Ureter (tissue), 1 donor: ENCODE measurements at places on chromosomes 6 and 20.
A peak's percentile ranks its signal among the peaks of the same experiment; 100 is the strongest.

GRCh38 chr6:113433335-113433991, 423.7 kb upstream of the MARCKS start:
- peak; percentile 79 for DNase-seq

DNA sequence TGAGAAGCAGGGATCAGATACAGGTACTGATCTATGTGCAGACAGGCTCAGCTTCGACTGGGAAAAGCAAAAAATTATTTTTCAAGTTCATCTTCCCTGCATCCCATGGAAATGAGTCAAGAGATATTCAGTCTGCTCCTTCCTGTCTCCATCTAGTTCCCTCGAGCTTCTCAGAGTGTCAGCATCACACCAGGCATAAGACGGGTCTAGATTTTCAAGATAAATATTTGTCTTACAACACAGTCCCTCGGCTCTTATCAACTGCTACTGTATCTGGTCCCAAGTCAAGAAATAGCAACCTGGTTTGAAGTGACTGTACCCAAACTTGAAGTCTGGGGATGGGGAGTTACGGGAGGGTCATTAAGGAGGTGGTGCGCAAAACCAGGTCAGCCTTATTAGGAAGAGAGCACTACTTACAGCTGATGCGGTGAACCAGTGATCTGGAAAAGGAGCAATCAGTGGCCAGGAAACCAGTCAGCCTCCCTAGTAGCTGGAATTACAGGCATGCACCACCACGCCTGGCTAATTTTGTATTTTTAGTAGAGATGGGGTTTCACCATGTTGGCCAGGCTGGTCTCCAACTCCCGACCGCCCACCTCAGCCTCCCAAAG, 29.7 kb downstream of the ZMYND8 start:
- DNase-seq: no peak

DNA sequence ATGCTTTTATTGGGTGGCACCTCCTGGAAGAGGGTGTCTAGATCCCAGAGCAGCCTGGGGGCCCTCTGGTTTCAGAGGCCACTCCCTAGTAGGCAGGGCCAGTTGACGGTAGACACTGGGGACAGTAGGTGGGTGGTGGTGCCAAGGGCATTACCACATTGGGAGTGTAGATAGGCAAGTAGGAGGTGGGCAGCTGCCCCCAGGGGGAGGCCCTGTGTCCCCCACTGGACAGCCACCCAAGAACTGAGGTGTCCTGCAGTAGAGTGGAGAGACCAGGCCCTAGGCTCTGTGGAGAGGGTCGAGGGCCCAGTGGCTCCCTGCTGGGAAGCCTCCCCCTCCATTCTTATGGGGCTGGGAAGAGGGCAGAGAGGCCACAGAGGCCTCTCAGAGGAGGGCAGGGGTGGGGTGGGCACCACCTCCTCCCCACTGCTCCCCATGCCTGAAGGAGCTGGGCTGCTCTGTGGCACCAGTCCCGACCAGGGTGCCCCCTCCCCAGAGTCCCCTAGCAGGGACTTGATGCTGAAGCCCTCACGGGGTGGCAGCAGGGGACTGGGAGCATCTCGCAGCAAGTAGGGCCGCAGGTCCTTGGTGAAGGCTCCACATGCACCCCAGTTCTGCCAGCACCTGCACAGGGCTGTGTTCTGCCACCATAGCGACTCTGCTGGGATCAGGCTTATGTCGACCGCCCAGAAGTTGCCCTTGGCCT, 305.0 kb upstream of the KCNQ5 start:
- no peak for DNase-seq

DNA sequence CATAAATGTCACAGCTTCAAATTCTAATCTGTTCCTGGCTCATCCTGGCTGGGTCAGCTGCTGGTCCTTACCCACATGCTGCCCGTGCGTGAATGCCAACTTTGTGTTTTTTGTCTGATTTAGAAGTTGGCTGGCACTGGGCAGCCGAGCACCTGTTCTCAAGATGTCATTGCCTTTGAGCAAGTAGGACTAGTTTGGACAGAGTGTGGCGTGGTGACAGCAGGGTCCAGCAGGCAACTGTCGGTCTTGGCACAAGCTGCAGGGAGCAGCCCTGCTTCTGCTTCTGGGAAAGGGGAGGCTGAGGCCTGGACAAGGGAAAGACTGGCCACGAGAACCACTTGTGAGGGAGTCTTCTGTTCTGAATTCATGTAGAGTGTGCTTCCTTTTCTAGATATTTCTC, 26.4 kb upstream of the ADRM1 start:
- no peak for DNase-seq

GRCh38 chr6:88179692-88180091, 13.5 kb upstream of the CNR1 start:
- no peak for DNase-seq

DNA sequence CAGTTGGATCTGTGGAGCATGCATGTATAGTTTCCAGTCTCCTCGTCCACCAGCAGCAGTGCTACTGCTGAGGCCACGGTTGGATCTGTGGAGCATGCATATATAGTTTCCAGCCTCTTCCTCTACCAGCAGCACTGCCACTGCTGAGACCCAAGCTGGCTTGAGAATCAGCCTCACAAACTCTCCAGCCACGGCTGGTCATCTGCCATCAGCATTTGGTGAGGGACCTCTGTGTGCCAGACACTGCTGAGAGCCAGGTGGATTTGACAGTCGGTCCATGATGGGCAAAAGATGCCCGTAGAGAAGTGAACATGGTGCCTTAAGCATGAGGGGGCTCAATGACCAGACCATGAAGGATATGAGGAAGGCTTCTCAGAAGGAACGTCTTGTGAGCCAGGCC, 46.4 kb downstream of the SLC9A8 start:
- no peak for DNase-seq

DNA sequence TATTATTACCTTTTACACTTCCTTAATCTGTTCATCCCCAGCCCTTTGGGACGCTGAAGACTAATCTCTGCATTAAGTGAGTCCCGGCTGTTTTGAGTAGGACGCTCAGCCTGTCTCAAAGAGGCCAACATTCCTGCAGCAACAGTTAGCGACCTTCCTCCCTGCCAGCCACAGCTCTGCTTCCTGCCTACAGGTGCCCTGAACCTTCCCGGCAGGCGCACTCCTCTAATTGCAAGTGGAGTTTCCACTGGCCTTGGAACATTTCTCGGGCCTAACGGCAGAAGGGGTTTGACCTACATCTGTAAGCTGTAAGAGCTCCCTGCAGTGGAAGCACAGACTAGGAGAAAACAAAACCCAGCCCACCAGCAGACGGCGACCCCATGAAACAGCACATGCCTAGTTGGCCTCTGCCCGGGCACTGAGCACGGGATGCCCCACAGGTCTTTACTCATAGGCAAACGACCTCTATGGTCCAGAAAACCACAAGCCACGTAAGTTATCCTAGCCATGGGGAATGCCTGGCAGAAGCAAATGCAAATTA, 137.9 kb downstream of the DTNBP1 start:
- no peak for DNase-seq

DNA sequence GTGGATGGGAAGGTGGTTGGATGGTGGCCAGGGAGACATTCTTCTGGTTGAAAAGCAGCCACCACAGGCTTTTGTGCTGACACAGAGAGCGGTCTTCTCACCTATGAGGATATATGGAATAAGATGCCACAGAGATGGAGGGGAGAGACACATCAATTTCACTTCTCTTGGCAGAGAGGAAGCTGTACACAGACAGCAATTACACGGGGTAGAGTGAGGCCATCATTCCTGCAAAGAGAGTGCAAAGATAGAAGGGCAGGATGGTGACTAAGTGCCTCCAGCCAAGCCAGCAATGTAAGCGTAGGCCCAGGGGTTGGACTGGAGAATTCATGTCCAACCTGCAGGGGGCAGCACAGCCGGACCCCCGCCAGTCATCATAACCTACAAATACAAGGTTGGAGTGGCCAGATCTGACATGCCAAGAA, 56.4 kb downstream of the NRN1 start:
- DNase-seq: no peak

DNA sequence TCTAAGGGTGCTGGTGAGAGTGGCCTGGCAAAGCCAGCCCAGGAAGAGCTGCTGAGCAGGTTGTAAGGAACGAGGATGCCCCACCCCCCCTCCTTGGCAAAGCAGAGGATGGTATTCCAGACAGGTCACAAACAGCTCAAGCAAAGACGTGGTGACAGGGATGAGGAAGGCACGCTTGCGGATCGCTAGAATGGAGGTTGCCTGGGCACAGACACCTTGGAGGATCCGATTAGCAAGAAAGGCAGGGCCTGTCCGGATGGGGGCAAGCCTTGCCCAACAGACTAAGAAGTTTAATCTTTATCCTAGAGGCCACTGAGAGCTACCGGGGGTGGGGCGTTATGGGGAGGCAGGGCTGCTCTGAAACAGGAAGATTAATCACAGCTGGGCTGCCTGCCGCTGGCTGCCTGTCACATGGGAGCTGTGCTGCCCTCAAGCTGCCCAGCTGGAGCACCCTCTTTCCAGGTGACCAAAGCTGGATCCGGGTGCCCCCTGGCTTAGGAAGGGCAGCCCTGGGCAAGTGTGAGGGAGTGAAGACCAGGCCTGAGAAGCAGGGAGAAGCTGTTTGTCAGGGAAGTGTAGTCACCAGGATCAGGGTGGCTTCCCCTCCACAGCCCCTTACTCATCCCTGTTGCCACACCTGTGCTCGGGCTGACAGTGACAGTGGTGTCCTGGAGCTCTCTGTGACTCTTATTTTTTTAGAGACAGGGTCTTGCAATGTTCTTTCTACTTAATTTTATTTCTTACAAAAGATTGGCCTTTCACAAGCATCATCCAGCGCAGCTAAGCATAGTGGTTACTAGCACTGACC, 9.1 kb upstream of the MAPK13 start:
- DNase-seq: peak; percentile 78

DNA sequence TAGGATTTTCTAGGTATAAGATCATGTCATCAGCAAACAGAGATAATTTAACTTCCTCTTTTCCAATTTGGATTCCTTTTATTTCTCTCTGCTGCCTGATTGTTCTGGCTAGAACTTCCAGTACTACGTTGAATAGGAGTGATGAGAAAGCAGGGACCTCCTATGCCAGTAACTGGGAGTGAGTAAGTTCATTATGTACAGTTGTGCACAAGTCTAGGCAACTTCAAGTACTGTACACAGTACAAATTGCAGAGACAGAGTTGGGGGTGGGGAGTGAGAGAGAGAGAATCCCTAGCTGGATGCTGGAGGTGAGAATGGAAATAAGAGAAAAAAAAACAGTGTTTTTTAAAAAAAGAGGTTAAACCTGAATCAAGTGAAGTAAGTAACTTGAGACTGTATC, 210.2 kb downstream of the MMUT start:
- no peak for DNase-seq

- no peak for DNase-seq
These were observed 131.9 kb downstream of the GJA10 start for GRCh38 chr6:90026216-90026615.

DNA sequence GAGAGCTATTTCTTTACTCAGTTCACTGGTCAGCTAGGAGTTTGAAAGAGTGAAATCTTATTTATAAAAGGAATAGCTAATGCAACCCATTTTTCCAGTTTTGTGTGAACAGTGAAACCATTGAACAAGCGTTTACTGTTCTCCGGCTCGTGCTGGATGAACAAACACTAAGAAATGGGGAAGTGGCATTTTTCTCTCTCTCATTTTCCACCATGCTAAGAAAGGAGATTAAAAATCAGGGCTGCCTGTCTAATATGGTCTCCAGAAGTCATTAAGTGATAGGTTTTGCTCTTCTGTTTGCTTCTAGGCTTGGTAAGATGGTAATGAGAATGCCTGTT, 774 bp upstream of the SFT2D1 start:
- no peak for DNase-seq

- DNase-seq: no peak
These were observed 366.2 kb upstream of the BTBD3 start for GRCh38 chr20:11551479-11551878.

GRCh38 chr20:49483018-49483695, 689 bp upstream of the KCNB1 start:
- DNase-seq: no peak

GRCh38 chr6:127641905-127642304, 64.9 kb downstream of the C6orf58 start:
- no peak for DNase-seq

GRCh38 chr6:6614096-6614982, 25.8 kb downstream of the LY86 start:
- DNase-seq: no peak

- DNase-seq: peak; percentile 82
These were observed 900 bp downstream of the BCLAF1 start for GRCh38 chr6:136288566-136289326.

GRCh38 chr20:50649590-50649989, 41.8 kb downstream of the RIPOR3 start:
- no peak for DNase-seq

GRCh38 chr20:61184194-61184593, 67.9 kb upstream of the CDH4 start:
- DNase-seq: no peak

GRCh38 chr6:7129360-7129759, 21.6 kb downstream of the RREB1 start:
- no peak for DNase-seq

DNA sequence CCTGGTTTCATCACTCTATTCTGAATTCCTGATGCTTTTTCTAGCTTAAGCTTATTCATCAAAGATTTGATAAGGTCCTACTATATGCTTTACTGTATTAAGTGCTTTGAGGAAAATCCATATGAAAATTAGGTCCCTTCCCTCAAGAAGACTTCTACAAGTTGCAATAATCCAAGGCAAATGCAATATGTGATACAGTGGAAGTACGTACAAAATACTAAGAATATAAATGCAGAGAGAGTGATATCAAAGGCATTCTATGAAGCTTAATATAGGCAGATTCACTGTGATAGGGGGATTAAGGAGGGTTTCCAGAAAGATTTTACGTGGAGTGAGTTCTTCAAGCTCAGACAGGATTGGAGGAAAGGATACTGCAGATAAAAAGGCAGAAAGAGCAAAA, 142.1 kb downstream of the C6orf118 start:
- DNase-seq: no peak

GRCh38 chr6:132194529-132194928, 206.7 kb downstream of the MOXD1 start:
- no peak for DNase-seq

DNA sequence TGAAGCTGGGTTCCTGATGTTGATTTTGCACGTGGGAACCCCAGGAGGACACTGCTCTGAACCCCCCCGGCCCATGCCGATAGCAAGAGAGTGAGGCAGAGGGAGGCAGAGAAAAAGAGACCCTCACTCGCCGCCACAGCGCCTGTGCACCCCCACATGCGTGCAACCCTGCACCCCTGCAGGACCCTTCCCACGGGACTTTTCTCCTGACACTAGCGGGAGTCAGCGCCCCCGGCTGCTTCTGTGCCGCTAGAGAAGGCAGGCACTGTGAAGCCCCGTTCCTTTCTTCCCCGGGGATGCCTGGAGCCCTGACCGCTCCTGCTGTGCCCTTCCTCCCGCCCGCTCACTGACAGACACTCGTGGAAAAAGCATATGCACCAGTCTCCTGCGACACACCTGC, 67.4 kb downstream of the GMPR start:
- no peak for DNase-seq
